ENCODE measurements at places on chromosomes 1 and 21. TPM values are rescaled to one million over a fixed set of nuclear protein-coding genes. Genes with fewer than 3 reads are reported as not detected.
A peak's percentile ranks its signal among the peaks of the same experiment; 100 is the strongest.

OR6N1 gene
- total RNA-seq, result not detected

- no peak for DNase-seq
Measured at GRCh38 chr1:229822026-229822425, 196.0 kb downstream of the URB2 start.

- DNase-seq, result no peak
Measured at GRCh38 chr21:28687586-28687985, 305.1 kb downstream of the LTN1 start.

DNA sequence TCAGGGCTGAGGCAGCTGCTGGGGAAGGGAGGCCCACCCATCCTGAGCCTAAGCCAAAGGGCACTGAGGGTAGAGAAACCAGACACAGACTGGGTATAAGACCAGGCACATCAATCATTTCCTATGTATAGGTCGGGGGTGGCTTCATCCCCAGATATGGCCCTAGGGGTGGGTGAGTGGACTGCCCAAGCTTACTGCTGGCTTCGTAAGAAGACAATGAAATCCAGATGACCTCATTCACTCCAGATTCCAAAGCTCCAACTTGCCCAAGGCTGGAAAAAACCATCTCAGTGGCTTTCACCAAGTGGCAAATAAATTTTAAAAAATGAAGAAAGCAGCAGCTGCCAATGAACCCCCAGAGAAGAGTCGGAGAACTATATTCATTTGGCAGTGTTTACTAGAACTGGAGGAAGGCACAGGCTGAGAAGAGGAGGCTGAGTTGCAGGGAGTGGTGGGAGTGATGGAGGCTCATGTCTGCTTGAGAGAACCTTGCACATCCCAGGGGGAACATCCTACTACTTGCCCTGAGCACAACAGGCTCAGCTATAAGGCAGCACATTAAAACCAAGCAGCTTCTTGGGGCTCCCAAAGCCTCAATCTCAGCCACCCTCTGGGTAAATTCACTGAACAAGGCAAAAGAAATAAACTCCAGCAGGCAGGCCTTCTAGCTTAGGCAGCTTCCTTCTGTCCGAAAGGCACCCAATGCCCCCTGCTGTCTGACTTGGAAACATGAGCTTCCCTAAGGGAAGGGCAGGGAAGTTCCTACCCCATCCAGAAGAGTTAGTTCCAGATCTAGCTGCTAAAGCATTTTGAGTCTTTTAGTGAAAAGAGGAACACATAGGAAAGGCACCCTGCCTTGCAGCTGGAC is 14.1 kb downstream of the PEA15 start:
- DNase-seq, result peak; percentile 81

GRCh38 chr1:8661185-8662110 is 156.0 kb downstream of the RERE start:
- peak; percentile 74 for DNase-seq

DNA sequence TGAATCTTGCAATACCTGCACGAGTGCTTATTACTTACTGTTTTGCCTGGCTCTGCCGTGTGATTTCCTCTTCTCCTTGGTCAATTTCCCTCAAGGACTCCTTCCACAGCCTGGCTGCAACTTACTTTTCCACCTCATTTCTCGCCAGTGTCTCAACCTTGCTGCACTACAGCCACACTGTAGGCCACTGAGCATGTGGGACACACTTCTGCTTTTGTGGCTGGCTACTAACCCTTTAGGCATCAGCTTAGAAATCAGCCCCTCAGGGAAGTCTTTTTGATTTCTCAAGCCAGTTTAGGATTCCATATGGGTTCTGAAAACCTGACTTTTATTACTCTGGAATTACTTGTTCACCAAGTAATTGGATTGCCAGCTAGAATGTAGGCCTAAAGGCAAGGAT is 5.2 kb upstream of the DMRTB1 start:
- DNase-seq, result no peak

DNA sequence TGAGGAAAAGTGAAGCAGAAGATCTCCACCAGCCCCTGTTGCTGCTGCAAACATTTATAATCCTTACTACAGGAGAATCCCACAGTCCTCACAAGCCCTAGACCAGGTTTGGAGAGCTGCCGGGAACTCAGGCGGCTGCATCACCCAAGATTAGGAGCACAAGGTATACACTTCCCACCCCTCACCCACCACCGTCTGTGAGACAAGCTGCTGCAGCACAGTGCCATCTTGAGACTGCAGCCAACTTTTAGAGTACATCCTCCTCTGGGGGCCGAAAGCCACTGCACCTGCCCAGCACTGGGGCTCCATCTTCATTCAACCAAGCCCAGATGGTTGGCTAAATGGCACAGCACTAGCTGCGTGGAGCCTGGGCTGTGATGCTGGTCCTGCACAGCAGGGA is 13.8 kb downstream of the OLFML3 start:
- no peak for DNase-seq

DNA sequence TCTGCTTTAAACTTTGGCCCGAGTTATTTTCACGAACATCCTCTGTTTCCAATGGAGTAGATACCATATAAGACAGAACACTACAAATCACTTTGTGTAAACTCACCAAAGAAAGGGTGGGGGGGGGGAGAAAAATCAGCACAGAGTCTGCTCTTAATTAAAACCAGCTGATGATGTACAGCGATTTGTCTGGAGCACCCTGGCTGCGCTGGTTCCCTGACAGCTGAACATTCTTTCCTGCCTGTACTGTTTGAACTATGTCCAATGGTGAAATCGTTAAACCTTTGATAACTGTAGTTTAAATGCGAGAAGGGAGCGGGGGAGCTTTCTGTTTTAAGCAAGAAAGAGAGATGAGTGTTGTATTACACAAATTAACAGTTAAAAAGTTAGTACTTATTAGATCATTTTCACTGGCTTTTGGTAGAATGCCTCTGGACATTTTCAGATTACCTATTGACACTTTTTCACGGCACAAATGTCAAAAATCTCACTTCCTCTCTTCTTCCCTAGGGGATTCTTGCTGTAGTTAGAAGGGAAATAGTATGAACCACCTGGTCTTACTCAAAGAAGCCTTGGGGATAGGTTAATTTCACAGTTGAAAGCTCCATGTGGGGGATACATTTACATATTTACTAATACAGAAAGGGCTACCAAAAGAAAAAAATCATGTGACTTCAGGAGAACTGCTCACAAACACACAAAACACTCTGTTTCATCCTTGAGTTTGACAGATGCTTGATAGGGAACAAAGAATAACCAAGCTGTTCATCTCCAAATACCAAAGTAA is 140.2 kb upstream of the RUNX1 start:
- DNase-seq, result no peak

- no peak for DNase-seq
Measured at GRCh38 chr1:213393860-213394259, 342.8 kb downstream of the RPS6KC1 start.

Data from sigmoid colon (tissue), 7 donors.